ENCODE measurements at places on chromosomes 6 and 20.
A peak's percentile ranks its signal among the peaks of the same experiment; 100 is the strongest.

DNA sequence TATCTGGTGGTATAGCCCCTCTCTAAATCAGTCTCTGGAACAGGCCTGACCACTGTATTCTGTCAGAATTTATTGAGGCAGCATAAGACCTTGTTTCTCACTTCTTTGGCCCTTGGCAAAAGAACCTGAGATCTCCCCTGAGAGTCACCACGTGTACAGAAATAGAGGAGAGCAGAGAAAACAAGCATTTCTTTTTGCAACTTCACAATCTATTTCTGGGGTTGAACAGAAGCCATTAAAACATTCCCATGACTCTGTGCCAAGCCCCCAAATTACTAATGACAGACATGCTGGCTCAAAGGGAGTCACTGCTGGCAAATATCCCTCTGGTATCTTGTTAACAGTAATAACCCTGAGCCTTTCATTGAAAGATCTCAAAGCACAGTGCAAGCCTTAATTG lies 395.3 kb downstream of the MAFB start:
- DNase-seq, result no peak

GRCh38 chr6:15408008-15408407 lies 162.1 kb downstream of the JARID2 start:
- DNase-seq, result no peak

DNA sequence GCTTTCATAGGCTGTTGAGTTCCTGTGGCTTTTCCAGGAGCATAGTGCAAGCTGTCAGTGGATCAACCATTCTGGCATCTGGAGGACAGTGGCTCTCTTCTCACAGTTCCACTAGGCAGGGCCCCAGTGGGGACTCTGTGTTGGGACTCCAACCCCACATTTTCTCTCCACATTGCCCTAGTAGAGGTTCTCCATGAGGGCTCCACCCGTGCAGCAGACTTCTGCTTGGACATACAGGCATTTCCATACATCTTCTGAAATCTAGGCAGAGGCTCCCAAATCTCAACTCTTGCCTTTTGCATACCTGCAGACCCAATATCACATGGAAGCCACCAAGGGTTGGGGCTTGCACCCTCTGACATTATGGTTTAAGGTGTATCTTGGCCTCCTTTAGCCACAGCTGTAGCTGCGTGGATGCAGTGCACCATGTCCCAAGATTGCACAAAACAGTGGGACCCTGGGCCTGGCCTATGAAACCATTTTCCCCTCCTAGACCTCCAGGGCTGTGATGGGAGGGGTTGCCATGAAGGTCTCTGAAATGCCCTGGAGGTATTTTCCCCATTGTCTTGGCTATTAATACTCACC lies 645.9 kb upstream of the CITED2 start:
- DNase-seq, result no peak

DNA sequence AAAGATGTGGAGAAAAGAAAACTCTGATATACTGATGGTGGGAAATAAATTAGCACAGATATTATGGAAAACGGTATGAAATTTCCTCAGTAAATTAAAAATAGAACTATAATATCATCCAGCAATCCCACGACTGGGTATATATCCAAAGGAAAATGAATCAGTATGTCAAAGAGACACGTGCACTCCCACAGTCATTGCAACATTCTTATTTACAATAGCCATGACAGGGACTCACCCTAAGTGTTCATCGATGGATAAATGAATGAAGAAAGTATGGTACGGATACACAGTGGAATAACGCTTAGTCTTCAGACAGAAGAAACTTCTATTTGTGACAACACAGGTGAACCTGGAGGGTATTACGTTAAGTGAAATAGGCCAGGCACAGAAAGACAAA lies 5.7 kb upstream of the ADTRP start:
- no peak for DNase-seq

DNA sequence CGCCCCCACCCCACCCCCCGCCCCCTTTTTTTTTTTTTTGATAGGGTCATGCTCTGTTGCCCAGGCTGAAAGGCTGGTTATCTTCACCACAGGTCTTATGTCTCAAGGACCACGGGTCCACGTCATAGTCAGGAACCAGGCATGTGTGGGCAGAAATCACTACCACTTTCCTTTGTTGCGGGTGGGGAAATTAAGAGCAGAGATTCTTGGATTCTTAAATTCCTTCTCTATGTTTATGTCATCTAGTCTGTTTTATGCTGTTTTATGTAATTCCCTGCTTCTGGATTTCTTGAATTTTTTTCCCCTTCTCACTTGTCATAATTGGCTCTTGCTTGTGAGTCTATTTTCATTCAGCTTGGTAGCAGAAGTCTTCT lies 25.8 kb upstream of the PLCG1 start:
- DNase-seq, result no peak

- no peak for DNase-seq
These were observed 6.6 kb upstream of the GFRA4 start for GRCh38 chr20:3669710-3670367.

GRCh38 chr6:115838763-115839401 lies 221.8 kb downstream of the FRK start:
- DNase-seq, result peak; percentile 55

DNA sequence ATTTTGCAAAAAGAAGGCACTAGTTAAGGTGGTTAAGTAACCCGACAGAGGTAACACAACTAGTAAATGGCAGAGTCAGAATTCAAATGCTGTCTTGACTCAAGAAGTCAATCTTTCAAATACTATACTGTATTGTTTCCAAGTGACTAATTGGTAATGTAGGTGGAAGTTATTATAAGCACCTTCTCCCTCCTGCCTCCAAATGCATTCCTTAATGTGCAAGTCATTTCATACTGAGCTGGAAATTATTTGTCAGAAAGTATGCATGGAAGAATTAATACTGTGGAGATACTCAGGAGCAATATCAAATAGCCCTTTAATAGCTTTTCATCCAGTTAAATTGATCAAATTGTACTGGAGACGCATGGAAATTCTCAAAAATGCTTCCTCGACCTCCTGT lies 579.1 kb downstream of the DOK5 start:
- no peak for DNase-seq

DNA sequence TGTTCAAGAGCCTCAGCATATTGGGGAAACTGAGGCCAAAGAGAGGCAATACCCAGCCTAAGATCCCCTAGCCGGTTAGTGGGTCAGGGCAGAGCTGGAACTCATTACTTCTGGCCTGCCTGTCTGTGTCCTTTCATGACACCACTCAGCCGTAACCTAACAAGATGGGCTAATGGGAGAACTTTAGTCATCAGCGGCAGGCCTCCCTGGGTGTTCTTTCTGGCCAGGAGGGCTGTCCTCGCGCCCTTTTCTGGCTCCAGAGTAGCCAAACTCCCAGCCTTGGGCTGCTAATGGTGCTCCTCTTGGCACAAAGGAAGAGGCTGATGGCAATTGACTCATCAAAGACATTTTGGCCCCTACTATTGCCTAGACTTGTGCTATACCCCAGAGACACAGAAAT lies 76.6 kb downstream of the NCR2 start:
- DNase-seq, result no peak

DNA sequence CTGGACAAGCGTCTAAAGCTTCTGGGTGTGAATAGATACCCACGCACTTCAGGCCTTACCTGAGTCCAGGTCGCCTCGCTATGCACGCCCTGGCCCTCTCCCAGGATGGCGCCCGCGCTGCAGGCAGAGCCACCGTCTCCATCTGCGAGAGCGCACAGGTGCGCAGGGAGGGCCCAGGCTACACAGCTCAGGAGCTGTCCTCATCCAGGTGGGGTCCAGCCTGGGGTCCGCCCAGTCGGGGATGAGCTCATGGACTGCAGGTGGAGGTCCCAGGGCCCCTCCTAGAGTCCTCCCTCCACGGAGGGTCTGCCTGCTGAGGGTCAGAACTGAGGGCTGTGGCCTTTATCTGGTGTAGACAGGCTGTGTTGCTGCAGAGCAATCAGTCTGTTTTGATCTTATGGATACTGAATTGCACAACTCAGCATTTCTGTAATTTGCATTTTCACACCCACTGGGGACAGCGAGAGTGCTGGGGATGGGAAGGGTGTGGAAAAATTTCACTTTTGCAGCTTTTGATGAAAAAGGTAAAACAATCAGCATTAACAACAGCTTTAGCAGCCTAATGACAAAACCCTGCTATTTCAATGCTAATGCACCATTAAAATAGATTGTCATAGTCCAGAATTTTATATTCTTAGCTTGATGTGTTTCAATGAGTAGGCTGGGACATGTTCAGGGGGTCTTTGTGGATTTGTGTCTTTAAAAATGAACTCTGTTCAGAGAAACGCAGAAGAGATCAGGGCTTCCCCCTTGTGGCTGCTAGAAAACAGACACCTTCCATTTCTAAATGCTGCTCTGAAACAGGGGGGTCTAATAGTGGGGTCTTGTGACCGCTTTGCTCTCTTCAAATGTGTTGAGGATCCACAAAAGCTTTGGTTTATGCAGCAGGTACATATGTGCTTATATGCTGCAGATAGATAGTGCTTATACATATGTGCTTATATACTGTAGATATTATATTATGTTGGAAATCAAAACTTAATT lies 77.8 kb upstream of the PHACTR3 start:
- DNase-seq, result peak; percentile 33
